ENCODE measurements at places on chromosomes 2 and 18.

DNA sequence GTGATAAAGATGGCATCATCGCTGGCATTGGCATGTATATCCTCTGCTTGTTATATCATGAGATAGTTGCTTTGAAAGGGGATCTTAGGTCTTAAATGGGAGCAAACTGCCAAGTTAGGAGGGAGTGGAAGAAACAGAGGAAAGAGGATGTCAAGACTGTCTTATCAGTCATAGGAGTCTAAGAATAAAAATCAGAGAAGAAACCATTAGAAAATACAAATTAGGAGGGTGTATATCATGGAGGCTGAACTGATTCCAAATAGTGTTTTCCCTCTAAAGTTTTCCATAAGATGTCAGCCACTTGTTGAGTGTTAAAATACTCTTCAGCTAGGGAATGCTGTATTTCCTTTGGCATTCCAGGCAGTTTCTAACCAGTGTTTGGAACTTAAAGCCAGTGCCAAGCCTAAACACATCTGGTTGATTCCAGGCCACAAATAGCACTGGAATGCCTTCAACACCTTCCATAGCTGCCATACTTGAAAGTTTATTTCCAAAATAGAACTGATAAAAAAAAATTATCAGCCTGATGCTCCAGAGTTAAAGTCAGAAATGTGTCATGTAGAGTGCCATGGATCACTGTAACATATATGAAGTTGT lies 129.4 kb downstream of the ZEB2 start:
- no peak for DNase-seq

DNA sequence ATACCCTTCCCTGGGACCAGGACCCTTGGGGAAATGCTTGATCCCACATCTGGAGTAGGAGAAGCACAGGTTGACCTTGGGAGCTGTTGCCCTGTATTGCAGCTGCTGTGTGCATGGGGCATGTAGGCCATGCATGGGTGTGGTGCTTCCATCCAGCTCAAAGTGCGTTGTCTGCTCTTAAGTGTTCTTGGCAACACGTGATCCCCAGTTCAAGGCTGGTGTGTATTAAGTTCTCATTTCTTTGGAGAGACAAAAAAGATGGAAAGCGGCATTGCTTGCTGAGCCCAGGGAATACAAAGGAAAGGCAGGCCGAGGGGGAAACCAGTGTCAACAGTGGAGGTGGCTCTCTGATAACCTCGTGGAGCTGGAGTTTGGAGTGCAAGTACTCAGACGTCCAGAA lies 110.7 kb downstream of the RTP5 start:
- DNase-seq, result no peak

DNA sequence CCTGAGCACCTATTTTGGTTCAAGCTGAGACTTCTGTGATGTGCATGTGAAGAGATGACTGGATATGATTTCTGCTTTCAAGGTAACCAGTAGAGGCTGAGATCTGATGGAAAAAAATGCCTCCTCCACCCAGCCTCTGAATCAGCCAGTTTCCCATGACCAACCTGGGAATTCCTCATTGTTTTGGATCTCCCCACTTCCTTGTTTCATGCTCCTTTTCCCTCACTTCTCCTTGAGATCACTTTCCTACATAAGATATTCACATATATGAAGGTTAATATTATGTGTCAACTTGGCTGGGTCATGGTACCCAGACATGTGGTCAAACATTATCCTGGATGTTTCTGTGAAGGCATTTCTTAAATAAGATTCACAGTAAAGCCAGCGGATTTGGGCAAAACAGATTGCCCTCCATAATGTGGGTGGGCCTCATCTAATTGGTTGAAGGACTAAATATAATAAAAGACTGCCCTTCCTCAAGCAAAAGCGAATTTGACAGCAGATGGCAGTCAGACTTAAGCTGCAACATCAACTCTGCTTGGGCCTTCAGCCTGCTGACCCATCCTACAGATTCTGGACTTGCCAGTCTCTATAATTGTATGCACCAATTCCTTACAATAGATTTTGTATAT lies 379.4 kb downstream of the TNS1 start:
- no peak for DNase-seq

- no peak for DNase-seq
These were observed 20.8 kb upstream of the KCNK3 start for GRCh38 chr2:26671691-26672090.

GRCh38 chr2:28654663-28655320 lies 96.8 kb upstream of the PPP1CB start:
- no peak for DNase-seq

DNA sequence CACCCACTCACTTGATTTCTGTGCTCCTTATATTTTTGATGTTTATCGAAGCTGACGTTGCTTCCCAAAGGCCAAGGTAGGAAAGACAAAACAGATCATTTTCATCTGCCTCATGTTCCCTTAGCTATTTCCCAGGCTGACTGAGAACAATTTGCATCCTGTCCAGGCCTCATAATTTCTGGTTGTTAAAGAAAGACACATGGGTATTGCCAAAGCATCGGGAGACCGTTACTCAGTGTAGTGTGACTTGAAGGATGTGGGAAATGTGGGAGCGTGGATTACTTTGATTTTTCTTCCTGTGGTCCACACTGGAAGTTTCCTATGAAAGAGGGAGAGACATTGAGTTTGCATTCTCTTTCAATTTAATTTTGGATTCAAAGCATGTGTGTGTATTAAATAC lies 204.6 kb downstream of the TRIB2 start:
- no peak for DNase-seq

- DNase-seq, result no peak
These were observed 41.1 kb upstream of the MYCN start for GRCh38 chr2:15899327-15899612.

DNA sequence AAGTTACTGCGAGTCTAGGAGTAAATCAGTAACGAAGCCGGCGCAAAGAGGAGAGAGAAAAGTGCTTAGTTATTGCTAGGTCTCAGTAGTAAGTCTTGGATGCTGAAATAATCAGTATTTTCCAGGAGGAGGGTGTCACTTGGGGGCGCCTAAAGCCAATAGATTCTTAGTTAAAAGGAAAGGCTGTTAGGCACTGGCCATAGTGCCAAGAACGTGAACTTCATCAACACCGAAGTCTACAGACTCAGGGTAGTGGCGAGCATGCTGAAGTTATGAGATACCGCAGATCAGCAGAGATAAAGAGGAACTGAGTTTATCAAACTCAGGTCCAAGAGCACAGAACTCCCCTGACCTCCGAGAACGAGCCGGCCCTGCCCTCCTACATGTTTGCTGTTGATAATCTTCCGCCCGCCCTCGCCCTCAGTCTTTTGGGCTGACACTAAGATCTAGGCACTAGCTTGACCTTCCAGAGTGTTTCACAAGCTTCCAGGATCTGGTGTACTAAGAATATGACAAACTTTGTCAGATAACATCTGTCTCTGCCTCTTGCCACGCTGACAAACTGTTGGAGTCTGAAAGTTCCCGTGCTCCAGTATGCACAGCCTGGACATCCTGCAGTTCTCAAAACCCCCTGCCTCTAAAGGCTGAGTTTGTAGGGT lies 49.2 kb downstream of the CYB5A start:
- no peak for DNase-seq

DNA sequence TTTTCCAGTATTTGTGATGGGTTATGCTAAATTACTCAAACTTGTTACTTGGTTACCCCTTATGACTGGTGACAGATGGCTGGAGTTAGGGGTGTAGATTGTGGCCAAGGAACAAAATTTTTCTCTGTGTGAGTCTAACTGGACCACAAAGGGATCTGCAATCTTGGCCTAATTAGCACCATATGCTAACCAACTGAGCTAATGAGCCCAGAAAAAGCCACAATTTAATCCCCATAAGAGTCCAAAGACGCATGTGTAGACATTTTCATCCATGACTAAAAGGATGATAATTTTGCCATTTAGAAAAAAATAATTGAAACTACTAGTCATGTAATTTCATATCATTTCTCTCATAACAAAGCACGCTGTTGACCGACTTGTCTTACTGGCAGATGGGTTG lies 151.2 kb downstream of the ABCA12 start:
- DNase-seq, result no peak

DNA sequence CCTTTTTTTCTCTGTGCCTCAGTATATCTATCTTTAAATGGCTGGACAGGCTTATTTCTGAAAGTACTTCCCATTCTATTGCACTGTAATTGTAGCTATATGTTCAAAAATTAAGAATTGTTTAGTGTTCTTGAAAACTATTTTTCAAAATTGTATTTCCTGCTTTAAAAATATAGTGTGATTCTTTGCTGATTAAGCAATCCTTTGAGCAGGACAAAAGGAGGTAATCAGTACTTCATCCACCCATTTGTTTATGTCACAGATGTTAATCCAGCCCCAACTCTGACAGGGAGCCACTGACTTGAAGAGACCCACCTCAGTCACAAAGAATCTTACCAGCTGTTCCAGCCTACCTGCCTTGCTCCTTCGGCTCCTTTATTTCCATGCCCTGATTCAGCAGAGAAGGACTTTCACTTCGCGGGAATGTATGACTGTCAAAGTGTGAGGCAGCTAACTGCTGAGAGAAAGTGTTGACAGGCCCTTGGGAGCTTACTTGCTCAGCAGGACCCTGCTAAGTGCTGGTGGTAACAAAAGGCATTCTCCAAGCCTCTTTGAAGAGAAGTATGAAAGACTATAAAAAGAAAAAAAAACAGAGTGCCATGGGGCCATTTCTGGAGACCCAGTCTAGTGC lies 393.3 kb upstream of the CYRIA start:
- no peak for DNase-seq

DNA sequence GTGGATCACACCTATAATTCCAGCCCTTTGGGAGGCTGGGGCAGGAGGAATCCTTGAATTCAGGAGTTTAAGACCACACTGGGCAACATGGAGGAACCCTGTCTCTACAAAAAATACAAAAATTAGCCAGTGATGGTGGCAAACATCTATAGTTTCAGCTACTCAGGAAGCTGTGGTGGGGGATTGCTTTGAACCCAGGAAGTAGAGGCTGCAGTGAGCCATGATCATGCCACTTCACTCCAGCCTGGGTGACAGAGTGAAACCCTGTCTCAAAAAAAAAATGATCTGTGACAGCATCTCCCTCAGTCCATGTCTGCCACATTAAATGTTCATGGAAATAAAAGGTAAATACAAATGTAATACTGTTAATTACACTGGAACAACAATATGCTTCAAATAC lies 121.4 kb upstream of the COL5A2 start:
- peak; percentile 2 for DNase-seq

DNA sequence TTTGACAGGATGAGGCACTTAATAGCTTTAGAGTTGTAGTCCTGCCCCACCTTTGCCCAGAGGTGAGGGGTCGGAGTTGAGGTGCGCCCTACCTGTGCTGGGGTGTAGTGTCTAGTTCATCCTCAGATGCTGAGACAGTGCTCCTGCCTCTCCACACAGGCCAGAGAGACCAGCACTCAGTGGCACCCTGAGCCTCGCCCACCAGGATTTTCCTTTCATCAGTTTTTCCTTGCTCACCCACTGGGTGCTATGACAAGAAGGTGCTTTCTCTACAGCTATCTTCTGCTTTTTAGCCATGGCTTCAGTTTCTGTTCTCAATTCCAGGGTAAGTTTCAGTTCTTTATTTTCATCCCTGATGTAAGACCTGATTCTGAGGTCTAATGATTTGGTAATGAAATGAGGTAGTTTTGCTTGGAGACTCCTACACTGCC lies 16.8 kb upstream of the TMEM131 start:
- no peak for DNase-seq

DNA sequence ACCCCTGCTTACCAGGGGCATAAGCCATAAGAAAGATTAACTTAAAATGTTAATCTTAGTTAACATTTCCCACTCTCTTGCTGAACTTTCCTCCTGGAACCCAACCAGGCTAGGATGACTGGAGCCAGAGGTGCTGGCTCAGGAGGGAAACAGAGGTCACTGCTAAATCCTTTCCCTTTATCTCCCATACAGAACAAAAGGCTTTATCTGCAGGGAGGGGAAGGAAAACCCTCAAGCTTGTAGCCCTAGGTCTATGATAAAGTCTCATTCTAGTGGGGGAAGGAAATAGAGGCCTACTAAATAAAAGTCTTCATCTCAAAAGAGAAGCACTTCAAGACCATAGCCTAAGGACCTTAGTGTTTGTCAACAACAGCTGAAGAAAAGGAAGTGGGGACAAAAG lies 18.6 kb downstream of the HIBCH start:
- DNase-seq, result no peak

GRCh38 chr2:26324903-26325302 lies 21.0 kb upstream of the SELENOI start:
- DNase-seq, result no peak

DNA sequence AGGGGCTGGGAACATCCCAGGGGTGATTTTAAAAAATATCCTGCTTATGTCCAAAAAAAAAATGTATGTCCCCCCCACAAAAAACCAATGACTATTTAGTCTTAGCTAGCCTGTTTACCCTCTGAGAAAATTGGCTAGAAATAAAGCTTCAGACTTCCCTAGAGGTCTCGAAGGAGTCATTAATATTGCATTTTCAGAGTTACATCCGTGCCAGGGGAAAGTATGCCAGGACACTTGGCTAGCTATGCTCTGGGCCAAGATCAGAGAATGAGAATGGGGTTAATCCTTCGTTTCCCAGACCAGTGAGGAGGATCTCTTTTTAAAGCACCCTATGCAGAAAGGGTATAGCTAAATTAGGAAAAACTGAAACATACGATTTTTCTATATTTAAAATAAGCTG lies 183.6 kb downstream of the MC4R start:
- DNase-seq, result no peak

DNA sequence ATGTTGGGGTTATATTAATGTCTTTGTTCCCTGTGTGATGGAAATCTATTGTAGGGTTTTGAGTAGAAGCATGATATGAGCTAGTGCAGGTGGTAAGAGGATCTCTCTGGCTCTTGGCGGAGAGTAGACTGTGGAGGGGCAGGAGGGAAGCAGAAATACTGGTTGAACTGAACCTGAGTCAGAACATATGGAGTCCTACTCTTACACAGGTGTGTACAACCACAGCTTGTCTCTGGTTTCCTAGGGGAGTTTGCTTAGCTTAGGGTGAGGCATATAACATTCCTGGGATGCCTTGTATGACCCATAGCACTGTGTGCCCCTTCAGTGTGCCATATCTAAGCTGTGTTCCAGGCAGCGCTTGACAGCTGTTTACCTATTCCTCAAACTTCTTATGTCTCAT lies 97.3 kb upstream of the GCFC2 start:
- no peak for DNase-seq

- no peak for DNase-seq
These were observed 1.8 kb downstream of the MPV17 start for GRCh38 chr2:27320958-27321543.

DNA sequence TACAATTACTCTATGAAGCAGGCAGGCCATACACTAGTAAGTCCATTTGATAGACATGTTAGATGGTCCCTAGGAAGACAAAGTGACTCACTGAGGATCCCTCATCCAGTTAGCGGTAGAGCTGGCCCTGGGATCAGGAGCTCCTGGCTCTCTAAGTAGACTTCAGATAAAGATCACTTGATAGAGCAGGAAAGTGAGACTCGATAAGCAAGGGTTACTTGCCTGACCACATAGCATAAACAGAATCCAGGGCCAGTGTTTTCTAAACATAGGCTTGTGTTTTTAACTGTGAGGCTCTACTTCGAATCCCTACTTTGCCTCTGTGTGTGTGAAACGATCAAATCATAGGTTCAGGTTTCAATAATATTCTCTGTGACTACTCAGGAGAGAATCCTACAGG lies 355.2 kb upstream of the TRIB2 start:
- no peak for DNase-seq

Data from effector memory CD8-positive, alpha-beta T cell (primary cell).